ENCODE measurements at places on chromosomes 5 and 9. TPM values are rescaled to one million over a fixed set of nuclear protein-coding genes. Genes with fewer than 3 reads are reported as not detected.

The DMRT2 gene
- not detected for total RNA-seq

The KCTD16 gene
- not detected for total RNA-seq

DNA sequence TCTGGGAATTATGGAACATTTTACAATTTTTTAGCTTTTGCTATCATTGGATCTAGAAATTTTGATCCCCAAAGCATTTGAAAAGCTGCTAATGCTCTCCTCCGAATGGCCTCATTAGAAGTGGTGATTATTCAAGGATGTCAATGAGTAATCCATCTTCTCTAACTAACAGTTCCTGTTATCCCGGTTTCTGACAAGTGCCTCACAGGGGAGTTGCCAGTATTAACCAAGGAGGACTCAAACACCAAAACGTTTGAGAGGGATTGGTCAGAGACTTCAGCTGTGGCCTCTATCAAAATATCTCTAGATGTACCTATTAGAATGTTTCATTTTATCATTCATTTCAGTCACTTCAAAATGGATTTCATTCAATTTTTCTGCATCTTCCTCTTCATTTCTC lies 208.3 kb upstream of the ITGA1 start:
- H3K4me1 ChIP-seq = no peaks in the 10 kb centered on the region
- no peak overlapping the region for H3K27ac ChIP-seq
- H3K4me3 ChIP-seq = no peak overlapping the region
- DNase-seq = no peak

DNA sequence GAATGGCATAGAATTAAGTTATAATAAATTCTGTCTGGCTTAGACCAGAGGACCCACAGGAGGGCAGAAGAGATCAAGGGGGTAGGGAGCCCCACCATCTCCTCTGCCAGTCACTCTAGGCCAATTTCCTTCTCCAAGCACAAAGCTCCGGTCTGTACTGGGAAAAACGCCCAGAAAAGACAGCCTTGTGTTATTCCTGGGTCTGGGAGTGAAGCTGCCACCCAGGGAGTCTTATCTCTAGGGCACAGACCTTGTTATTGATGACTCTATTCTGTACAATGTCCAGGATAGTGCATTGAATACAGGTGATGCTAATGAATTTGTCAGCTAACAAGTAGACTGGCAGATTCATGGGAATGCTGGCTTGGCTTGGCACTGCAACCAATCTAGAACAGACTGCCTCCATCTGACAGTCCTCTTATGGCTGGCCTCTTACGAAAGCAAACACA lies 60.7 kb downstream of the MED27 start:
- H3K4me3 ChIP-seq = no peak overlapping the region
- H3K27me3 ChIP-seq = no peaks in the 10 kb centered on the region
- DNase-seq = no peak
- no peaks in the 10 kb centered on the region for H3K4me1 ChIP-seq
- peaks cover 2% of the 10 kb centered on the region for H3K36me3 ChIP-seq

GRCh38 chr5:71836559-71837112 lies 117.6 kb downstream of the CARTPT start:
- no peak for DNase-seq
- no peaks in the 10 kb centered on the region for H3K4me1 ChIP-seq
- no peak overlapping the region for H3K27ac ChIP-seq
- no peaks in the 10 kb centered on the region for H3K36me3 ChIP-seq
- no peaks in the 10 kb centered on the region for H3K27me3 ChIP-seq

DNA sequence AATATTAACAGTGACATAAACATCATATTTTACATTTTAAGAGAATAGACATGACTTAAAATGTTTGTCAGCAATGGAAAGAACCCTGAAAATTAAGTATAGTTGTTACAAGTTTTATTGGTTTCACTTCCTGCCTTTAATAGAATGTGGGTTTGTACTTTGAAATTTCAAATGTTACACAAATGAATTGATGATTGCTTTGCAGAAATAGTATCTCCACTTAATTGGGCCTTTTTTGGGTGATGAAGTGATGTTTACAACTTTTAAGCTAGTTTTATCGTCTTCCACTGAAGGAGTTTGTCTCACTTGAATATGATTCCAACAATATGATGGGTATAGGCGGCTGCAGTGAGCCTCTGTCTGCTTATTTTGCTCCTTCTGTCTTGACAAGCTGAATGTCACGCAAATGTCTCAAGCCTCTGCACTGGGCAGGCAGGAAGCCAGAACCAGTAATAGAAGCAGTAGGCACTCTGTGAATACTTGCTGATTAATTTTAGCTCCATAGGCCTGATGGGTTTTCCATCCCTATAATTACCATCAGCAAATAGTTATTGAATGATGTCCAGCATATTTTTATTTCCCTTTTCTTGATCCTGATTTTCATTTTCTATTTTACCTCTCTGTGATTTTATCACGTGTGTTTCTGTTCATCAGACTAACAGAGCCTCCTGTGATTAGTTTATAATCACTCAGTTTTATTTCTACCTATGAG lies 10.6 kb upstream of the NR3C1 start:
- no peaks in the 10 kb centered on the region for H3K36me3 ChIP-seq
- H3K4me3 ChIP-seq = no peak overlapping the region
- peaks cover 14% of the 10 kb centered on the region for H3K4me1 ChIP-seq
- no peaks in the 10 kb centered on the region for H3K27me3 ChIP-seq
- H3K27ac ChIP-seq = no peak overlapping the region

DNA sequence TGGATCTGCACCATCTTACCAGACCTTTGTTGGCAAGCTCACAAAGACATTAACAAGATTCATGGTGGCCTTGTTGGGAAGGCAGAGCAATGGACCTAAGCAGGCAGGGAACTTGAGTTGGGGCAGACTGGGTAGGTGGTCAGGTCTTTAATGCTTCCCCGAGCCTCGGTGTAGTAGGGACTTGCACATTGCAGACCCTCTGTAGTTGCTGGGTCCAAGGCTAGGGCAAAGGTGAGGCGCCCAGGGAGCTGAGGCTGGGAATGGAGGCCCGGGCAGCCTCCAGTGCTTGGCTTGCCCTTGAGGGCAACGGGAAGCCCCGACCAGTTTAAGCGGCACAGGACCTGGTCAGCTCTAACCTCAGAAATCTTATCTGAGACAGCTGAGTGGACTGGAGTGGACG lies 24.1 kb downstream of the NKX2-5 start:
- no peak overlapping the region for H3K27ac ChIP-seq
- H3K27me3 ChIP-seq = no peaks in the 10 kb centered on the region
- no peak overlapping the region for H3K4me3 ChIP-seq
- H3K4me1 ChIP-seq = no peaks in the 10 kb centered on the region
- no peak for DNase-seq

GRCh38 chr9:104386013-104386412 lies 118.0 kb upstream of the OR13F1 start:
- H3K27ac ChIP-seq = no peak overlapping the region
- no peaks in the 10 kb centered on the region for H3K27me3 ChIP-seq
- H3K4me1 ChIP-seq = no peaks in the 10 kb centered on the region
- no peak overlapping the region for H3K4me3 ChIP-seq
- DNase-seq = no peak

GRCh38 chr5:180824630-180825476 lies 22.2 kb upstream of the MGAT1 start:
- H3K4me1 ChIP-seq = peaks cover 24% of the 10 kb centered on the region
- no peak overlapping the region for H3K4me3 ChIP-seq
- peaks cover 5% of the 10 kb centered on the region for H3K36me3 ChIP-seq
- no peaks in the 10 kb centered on the region for H3K27me3 ChIP-seq

GRCh38 chr5:98461485-98461884 lies 312.0 kb upstream of the RGMB start:
- DNase-seq = no peak
- peaks cover 4% of the 10 kb centered on the region for H3K4me1 ChIP-seq
- no peaks in the 10 kb centered on the region for H3K27me3 ChIP-seq

- H3K4me1 ChIP-seq = no peaks in the 10 kb centered on the region
- no peak for DNase-seq
- H3K27ac ChIP-seq = no peak overlapping the region
- no peaks in the 10 kb centered on the region for H3K36me3 ChIP-seq
Observed at GRCh38 chr9:124345751-124346281, 69.4 kb downstream of the PSMB7 start.

All from B cell (primary cell).